Right forelimb (tissue), 1 donor: ENCODE measurements at places on chromosomes 4 and X.

DNA sequence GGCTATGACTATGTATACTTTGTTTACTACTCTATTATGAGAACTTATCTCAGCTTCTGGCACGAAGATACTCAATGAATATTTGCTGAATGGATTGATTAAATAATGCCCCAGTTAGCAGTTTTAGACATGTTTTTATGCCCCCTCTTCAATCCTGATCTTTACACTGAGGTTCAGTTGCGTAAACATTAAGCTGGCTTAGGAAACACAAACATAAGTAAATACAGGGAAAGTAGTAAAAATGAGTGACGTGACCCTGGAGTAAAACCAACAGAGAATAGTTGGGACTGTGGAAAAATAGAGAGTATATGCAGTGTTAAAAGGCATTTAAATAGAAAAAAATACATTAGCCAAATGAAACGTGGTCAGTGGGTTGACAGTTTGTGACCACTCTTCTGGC is 387.0 kb upstream of the ACTRT1 start:
- DNase-seq, result no peak

DNA sequence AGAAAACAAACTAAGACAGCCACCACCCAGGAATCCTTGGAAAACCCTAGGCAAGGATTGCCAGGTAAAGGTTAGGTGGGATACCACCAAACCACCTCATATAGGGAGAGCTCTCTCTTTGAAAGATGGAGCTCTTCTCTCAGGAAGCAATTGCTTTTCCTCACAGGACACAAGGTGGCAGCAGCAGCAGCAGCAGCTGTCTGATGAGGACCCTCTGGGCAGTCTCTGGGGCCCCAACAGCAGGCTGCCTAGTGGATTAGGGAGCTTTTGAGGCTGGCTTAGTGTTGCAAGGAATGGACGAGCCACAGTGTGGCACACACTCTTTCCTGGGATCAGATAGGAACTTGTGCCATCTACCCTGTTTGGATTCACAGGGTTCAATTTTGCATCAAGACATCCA is 41.4 kb upstream of the CHRDL1 start:
- DNase-seq, result no peak

DNA sequence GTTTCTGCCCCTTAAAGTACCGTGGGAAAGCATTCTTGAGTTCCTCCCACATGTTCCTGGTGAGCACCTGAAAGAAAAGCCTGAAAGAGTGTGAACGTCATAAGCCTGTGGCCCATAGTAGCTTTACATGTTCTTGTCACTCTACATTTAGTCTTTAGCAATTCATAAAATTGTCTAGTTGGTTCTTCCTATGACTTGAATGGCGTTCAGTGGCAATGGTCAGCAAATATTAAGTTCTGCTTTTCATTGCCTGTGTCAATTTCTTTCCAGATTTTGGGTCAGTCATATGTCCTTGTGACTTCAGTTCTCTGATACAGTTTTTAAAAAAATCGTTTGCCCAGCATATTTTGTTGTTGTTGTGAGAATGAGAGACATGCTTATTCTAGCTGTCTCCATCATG is 650.0 kb upstream of the BOD1L1 start:
- DNase-seq, result no peak

GRCh38 chr4:152620915-152621314 is 58.9 kb downstream of the TMEM154 start:
- no peak for DNase-seq

DNA sequence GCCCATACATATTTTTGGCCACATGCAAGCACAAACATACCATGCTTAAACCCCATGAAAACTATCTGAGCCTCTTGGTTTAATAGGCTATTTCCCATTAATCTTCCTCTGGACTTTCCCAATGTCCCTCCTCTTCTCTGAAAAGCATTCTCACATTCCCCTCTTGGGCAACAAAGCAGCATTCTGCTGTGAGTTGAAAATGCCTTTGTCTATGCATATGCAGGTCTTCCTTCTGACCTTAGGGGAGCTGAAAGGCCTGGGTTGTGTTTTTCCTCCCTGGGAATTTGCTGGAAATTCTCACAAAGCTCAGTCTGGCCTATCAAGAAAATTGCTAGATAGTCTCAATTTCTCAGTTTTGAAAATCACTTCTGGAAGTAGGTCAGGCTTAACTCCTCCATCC is 4.2 kb downstream of the VSIG4 start:
- DNase-seq, result no peak

DNA sequence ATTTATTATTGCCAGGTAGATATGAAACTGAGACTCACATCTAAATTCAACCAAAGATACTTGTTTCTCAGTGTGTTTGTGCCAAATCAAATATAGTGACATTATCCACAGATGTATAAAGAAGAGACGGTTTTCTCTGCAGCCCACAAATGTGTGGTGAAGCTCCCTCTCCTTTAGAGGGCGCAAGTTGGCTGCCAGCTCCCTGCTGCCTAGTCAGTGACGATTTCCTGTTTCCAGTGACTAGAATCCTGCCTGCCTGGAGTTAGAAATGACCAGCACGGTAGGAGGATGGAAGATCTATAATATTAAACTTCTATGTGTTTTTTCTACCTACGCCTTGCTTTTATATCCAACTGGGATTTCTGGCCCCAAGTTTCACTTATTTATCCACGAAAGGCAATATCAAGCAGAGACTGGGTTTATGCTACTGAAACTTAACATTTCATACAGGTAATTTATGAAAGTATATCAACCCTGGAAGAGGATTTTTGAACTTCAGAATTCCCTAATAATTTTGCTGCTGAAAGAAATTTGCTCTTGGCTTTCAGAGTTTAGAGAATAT is 1793.7 kb upstream of the TENM3 start:
- no peak for DNase-seq

DNA sequence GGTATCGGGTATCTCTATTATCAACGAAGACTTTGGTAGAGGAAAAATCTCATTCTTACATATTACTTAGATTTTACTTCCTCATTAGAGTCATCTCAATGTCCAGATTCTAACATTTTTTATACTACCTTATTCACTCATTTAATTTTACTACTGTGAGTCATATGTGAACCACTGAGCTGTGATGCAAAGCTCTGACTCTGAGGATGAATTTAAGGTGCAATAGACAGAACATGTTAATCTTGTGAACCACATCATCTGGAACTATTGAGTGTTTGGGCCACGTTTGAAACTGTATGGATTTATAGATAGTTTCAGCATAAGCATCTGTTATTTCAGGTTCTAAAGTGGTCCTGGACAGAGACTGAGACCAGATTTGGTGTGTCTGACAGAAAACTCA is 78.4 kb downstream of the PWWP3B start:
- DNase-seq, result no peak

- DNase-seq, result no peak
Measured at GRCh38 chrX:136250191-136251040, 784 bp downstream of the MAP7D3 start.

DNA sequence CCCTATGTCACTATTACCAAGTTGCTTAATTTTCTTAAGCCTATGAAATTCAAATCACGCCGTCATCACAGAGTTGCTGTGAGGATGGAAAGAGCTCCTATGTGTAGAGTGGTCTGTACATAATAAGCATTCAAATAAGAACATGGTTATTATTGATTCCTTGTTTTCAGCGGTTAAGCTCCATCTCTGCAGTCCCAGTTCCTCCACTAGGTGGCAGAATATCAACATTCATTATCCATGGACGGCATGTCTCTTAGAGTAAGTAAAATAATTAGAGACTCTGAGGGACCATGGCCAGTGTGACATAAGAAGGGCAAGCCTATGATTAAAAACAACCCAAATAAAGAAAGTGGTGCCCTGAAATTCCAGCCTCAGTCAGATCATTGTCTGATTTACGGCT is 132.5 kb upstream of the NHS start:
- DNase-seq, result peak; percentile 50

DNA sequence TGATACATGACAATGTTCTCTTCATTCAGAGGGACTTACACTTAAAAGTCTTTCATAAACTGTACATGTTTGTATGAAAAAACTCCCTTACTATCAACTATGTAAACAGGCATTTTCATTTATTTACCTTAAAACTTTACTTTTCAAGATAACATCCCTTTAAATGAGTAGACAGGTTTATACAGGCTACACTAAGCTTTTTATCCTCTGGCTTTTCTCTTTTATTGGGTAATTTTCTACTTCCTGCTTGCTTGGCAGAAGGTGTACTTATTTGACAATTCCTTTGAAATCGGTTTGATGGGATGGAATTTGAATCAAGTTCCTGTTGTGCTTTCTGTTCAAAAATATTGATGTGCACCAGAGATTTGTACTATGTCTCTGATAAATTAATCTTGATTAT is 81.4 kb downstream of the PTPN13 start:
- DNase-seq, result no peak

- no peak for DNase-seq
Measured at GRCh38 chr4:3670521-3671519, 95.4 kb upstream of the ADRA2C start.

GRCh38 chr4:144734522-144734921 is 88.6 kb downstream of the HHIP start:
- no peak for DNase-seq

DNA sequence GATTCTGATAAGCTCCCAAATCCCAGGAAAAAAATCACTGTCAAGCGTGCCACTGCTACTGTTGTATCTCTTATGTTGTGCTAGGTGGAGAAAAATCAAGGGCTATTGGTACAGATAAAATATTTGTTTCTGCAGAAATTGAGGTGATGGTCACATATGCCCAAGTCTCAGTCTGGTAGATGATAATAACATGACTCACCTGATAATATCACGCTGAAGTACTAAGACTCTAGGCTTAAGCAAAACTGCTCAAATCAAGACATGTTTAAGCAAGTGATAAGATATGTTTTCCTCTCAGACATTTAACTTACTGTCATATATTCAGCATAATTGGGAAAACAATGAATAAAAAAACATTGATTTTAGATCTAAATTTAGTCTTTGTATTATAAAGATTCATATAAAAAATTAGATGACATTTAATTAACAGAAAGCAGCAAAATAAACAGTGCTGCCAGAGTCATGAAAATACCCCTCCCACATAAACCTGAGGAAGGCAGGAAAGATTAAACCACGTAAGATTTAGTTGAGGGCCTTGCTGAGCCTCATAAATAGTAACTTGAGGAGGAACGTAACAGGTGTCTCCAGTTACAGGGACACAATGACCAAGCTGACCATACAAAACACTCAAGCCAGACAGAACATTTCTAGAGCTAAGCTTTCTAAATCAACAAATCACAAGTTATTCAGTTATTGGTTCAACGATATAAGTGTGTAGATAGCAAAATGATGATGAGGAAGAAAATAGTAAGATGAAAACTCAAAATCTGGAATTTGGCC is 143.5 kb downstream of the CHM start:
- no peak for DNase-seq

- DNase-seq, result no peak
Measured at GRCh38 chr4:130210864-130211263, 1114.9 kb downstream of the C4orf33 start.

GRCh38 chr4:39721788-39722187 is 23.9 kb downstream of the UBE2K start:
- DNase-seq, result no peak

- no peak for DNase-seq
Measured at GRCh38 chr4:173698557-173699262, 168.7 kb upstream of the HAND2 start.

GRCh38 chr4:146143888-146144287 is 31.6 kb upstream of the LSM6 start:
- no peak for DNase-seq

DNA sequence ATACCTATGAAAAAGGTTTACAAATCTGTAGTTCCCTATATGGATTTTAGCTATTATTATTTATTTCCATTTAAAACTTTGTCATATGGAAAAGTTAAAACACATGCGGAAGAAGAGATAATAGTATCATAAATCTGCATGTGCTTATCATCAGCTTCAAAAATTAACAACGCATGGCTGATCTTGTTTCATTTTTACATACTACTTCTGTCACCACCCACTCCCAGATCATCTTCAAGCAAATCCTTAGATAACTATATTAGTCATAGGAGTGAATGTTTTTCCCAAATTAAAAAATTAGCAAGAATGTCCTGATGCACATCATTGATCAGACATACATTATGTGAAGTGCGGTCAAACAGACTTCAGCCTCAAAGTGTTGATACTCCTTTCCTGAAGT is 24.6 kb upstream of the MOB1B start:
- no peak for DNase-seq

DNA sequence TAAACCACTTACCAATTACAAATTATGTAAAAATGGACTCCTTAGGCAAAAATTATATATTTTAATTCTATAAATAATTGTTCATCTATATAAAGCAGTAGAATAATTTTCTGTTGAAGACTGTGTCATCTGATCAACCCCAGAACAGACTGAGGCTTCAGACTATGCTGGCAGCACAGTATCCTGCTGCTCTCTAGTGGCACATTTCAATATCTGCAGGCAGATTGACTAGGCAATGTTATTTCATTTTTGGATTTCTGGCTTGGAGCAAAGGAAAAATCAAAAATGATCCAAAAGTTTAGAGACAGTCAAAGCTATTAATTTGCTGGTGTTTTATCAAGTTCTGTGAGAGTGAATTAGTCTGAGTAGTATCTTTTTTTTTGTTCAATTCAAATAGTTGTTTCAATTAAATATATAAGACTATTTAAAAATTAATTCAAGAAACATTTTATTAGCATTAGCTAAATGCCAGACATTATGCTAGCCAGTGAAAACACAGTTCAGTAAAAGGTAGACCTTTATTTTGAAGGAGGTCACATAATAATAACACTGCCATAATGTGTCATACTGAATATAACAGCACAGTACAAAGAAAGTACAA is 21.3 kb upstream of the SULT1E1 start:
- DNase-seq, result no peak

DNA sequence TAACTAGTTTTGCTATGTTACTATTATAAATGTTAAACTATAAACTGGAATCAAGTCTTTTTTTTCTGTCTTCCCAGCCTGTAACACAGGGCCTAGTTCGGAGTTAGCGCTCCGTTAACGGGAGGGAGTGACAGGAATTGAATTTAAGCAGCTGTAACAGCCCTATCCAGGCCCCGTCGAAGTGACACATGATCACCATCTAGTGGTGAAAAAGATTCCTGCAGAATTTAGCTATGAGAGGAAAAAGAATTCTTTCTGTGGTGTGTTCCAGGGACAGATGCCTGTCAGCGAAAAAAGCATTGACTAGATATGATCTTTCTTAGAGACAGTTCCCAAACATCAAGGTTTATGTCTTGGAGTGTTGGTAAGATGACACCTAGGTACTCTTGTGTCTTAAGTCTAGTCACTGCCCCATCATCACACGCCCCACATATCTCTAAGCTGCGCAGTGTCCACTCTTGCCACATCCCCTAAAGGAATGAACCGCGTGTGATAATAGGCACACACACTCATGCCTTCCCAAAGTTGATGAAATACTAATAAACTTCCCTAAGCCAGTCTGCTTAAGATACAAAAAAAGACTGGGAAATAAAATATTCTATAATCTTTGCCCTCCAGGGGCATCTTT is 2.1 kb downstream of the GAB3 start:
- peak; percentile 51 for DNase-seq

GRCh38 chrX:30930679-30931078 is 41.6 kb upstream of the TAB3 start:
- DNase-seq, result no peak
